Activated CD4-positive, CD25-positive, alpha-beta regulatory T cell treated with anti-CD3 and anti-CD28 coated beads, Interleukin-2, amount 50 U/mL, for 72 hours (primary cell): ENCODE measurements at places on chromosomes 2 and 18.

GRCh38 chr2:190052307-190052706 is 10.2 kb downstream of the MSTN start:
- no peak for DNase-seq

- no peak for DNase-seq
Observed at GRCh38 chr2:108316461-108317258, 28.0 kb downstream of the SULT1C2 start.

- DNase-seq: no peak
Observed at GRCh38 chr2:233974530-233975071, 57.4 kb downstream of the TRPM8 start.

DNA sequence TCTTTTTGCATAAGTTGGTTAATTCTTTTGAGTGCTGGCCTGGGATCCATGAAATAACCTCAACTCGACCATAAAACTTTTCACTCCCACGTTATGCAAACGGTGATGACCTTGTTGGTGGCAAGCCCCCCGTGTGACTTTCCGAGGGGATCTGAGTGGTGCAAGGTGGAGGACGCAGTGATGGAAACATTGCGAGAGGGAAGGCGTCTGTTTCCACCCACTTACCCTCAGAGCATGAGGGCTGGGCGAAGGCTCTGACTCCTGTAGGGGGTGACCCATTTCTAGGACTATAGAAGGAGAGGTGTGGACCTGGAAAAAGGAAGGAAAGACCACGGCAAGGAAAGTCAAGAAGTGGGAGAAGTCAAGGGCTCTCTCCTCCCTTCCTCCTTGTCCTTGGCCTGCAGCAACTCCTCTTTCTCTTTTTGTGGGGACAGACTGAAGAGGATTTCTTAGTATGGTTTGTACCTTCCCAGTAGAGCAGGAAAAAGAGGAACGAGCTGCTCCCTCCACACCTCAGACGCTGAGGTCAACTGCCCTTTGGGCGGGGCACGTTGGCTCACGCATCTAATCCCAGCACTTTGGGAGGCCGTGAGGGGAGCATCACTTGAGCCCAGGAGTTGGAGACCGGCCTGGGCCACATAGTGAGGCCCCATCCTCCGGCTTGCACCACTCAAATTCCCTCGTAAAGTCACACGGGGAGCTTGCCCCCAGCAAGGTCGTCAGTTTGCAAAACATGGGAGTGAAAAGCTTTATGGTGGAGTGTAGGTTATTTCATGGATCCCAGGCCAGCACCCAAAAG is 15.5 kb upstream of the CD8A start:
- no peak for DNase-seq

DNA sequence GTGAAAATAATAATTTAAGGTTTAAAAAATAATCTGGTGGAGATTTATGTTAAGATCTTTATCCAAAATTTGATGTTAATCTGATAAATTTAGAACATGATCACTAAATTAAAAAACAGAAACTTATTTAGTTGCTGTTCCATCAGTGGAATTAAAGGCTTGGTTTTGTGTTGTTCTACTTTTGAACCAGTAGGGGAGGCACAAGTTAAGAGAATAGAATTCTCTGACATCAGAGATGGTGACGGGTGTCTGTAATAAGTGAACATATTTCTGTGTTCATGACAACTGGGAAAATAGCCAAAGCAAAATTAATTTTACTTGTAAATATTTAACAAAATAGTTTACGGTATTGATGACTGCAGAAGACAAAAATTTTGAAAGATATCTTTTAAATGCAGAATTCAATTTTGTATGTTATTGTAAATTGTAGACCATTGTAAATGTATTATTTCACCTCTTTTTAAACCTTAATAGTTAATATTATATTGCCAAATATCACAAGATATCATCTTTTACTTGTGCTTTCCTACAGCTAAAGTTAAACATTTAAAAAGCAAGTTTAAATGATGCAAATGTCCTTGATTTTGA is 106.0 kb downstream of the UBR3 start:
- DNase-seq: no peak

GRCh38 chr2:36449213-36449612 is 93.6 kb downstream of the CRIM1 start:
- DNase-seq: no peak

GRCh38 chr18:3712491-3712890 is 262.5 kb downstream of the TGIF1 start:
- DNase-seq: no peak

DNA sequence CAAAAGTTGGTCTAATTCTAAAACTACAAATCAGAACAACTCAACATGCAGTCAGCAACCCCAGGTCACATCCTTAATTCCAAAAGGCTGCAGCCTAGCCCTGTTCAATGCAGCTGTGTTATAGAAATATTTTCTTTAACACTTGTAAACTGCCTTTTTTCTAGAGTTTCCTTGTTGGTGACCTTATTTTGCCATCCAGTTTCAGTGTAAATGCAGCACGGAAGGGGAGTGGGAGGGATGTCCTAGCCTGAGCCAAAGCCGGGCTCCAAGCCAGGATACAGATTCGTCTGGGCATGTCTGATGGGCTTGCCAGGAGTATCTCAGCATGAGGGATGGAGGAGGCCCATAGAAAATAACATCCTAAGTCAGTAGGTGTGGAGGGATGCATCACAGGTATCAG is 17.7 kb upstream of the SP3 start:
- DNase-seq: no peak

DNA sequence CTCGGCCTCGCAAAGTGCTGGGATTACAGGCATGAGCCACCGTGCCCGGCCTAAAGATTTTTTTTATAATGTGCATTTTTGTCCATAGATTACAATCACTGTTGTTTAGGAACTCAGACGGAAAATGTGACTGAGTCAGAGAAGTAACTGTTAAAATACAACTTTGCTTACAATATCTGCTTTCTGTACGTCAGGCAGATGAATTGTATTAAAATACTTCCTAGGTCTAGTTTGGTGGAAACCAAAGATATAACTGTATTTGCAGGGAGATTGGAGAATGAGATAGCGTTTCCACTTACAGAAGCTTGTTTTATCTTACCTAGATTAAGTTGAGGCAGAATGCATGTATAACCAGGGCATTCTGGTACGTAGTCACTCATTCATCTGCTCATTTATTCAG is 36.7 kb downstream of the ASAP2 start:
- DNase-seq: no peak

- no peak for DNase-seq
Observed at GRCh38 chr2:213251618-213252017, 32.6 kb upstream of the SPAG16 start.
